ENCODE measurements at places on chromosomes 4 and X.
A peak's percentile ranks its signal among the peaks of the same experiment; 100 is the strongest.

- no peak for DNase-seq
Observed at GRCh38 chrX:118251271-118251670, 94.6 kb upstream of the WDR44 start.

DNA sequence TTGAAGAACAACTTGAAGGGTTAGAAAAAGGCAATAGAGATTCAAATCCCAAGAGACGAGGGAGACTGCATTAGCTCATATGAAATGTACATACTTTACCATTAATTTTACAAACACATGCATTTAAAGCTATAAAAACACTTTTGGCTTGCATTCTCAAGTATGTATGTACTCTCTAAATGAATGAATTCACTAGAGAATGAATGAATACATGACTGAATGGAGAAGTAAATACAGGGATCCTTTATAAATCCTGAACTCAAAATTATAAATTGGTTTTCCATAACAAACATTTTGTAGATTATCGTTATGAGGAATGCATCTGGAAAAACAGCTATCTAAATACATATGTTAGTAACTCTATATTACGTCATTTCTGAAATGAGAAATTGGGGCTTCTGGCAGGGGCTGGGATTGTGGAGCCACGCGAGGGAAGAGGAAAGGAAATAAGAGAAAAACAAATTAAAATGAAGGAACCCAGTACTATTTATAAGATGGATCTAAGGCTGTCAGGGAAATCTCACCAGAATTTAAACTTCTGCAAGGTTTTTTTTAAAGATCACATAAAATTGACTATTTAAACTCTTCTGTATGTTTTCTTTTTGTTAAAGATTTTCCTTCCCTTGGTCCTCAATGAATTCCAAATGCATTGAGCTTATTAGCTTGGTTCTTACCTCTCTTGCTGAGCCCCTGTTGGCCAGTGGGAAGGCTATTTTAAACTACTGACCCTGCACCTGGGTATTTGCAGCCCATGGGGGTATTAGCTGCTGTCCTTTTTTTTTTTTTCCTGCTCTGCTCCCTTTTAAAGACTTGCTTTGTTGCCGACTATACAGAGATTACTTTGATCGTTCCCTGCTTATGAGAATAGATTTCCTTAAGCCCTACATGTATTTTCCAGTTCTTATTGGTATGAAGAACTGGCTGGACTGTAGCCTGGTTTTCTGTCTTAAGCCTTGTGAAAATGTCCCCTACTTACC, 207.8 kb downstream of the ADGRL3 start:
- DNase-seq, result no peak

- no peak for DNase-seq
Observed at GRCh38 chr4:5385741-5386311, 322.5 kb downstream of the EVC2 start.

DNA sequence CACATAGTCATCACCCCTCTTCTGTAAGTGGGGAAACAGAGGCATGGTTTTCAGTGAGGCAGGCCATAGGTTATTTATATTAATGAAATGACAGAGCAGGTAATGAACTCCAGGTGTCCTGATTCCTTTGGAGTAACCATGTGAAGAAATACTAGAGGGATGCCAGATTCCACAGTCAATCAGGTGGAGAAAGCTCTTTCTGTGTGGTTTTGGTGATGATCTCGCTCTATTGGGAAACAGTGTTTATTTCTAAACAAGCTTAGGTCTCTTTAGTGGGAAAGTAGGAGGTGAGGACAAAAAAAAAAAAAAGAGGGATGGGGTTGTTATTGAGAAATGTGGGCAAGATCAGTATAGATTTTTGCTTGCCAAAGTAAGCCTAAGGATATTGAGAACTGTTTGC, 12.2 kb downstream of the DOCK11 start:
- no peak for DNase-seq

GRCh38 chrX:97159916-97160800, 276.4 kb downstream of the RPA4 start:
- no peak for DNase-seq

DNA sequence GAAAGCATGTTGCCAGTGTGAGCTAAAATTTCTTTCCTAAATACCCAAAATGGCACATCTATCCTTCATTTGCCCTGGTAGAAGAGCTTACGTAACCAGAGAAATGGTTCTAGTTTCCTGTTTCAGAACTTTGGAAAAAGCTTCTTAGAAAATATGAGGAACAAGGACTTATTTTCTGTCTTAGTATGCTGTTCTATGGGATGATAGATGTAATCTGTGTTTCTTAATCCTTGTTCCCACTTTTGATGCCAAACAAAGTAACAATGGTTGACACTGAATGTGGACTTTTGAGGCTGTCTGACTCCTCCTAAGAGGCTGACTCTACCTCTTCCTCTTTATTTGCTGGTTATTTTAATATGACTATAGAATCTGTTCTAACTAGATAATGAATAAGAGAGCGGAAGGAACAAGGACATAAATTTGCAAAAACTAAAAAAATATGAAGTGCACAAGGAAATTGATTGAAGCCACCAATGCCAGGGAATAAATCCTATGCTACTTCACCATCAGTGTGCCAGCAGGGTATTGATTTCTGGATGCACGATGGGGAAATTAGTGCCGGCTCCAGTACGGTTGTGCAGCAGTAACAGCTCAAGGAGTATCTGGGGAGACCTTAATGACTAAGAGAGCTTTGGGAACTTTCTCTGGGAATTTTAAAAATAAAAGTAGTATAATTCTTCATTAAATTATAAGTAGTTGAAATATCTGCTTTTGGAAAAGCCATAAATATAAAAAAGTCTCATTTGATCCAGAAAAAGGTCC, 39.4 kb upstream of the TET2 start:
- no peak for DNase-seq

- DNase-seq, result no peak
Observed at GRCh38 chr4:128720270-128720669, 89.2 kb upstream of the JADE1 start.

DNA sequence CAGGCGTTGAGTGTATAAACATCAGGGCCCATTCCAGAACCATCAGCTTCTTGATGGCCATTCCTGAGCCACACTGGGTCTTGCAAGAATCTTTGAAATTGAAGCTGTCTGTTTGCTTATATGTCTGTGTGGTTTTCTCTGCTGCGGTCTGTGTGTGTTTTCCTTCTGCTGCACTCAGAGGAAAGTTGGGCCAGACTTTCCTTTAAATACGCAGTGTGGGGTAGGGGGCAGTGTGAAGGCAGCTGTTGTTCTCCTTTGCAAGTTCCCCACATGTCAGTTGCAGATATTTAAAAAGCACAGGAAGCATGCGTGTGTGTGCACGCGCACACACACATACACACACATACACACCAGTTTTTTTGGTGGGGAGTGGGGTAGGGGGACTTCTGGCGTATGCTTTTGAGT, 32.1 kb downstream of the CCKAR start:
- DNase-seq, result no peak

- DNase-seq, result no peak
Observed at GRCh38 chr4:143743591-143743990, 43.1 kb upstream of the FREM3 start.

GRCh38 chrX:149982310-149982709, 44.0 kb upstream of the EOLA2 start:
- DNase-seq, result no peak

DNA sequence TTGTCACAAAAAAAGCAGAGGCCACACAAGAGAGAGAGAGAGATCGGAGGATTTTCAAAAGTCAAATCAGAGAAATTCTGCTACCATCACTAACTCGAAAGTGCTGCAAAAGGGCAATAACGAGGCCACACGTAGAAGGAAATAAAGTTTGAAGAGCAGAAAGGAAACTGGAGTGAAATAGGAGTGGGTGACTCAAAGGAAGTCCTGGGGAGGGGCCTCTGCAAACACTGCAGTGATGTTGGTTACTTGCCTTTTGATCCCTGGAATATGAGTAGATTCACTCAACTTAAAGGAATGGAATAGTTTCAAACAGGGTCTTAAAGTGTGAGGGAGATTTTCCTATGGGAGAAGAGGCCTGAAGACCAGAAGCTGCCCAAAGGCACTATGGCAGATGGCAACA, 663.4 kb upstream of the LCORL start:
- no peak for DNase-seq

DNA sequence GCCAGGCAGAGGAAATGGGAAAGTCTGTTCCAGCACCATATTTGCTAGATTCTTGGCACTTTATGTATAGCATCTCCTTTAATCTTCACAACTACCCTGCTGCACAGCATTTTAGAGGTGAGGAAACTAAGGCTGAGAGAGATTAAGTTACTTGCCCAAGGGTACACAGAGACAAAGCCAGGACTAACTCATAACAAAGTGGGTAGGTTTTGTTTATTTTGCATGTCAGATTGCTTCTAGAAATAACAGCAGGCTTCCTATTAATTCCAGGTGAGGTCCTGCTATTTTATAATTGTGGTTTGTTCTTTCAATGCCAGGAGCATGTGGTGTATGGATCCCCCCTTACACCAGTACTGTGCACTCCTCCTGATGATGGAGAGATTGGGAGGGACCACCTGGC, 15.0 kb downstream of the TCEANC start:
- no peak for DNase-seq

- no peak for DNase-seq
Observed at GRCh38 chr4:109327641-109328040, 25.2 kb upstream of the COL25A1 start.

DNA sequence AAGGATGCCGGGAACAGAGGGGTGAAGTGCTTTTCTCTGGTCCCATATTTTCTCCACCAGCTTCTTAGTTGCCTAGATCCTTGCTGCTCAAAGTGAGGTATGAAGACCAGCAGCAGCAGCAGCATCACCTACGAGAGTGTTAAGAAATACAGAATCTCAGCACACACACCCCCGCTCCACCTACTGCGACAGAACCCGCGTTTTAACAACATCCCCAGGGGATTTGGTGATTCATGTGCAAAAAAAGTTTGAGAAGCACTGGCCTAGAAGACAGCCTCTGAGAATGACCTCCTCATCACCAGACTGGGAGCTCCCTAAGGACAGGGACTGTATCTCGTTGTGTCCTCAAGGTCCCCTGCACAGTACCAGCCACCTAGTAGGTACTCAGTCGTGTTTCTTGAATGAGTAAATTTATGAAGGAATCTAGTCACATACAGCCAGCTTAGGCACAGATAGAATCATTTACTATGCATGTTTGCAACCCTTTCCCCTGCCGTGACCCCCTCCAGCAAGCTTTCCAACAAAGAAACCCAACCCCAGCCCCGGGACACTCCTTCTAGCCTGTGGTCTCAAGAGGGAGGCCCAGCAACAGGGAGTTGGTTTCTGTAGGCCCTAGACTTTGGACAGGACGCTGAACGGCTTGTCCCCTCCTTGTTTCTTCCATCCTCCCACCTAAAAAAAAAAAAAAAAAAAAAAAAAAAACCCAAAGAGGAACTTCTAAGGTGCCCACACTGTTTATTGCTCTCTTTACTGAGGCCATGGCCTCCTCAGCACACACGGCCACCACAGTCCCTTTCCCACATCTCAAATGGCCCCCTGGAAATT, 21.5 kb downstream of the RTL5 start:
- DNase-seq, result no peak

GRCh38 chr4:185682236-185682635, 129.8 kb downstream of the SORBS2 start:
- DNase-seq, result no peak

DNA sequence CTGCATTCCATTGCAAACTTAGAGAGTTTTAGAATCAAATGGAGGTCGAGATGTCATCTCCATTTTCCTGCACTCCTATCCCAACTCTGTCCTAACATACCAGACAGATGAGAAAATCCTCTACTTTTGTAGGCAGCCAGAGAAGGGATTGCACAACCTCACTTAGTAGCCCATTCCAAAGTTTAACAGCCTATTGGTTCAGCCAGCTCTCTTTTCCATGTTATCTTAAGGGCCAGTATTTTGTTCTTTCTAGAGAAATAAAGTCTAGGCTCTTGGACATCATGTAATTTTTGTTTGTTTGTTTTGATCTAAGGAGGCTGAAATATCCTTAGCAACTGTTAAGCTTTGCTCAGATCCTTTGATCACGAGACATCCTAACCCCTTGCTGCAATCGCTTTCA, 173.0 kb downstream of the COX18 start:
- DNase-seq, result no peak

- DNase-seq, result no peak
Observed at GRCh38 chr4:14337892-14338584, 664.2 kb upstream of the CPEB2 start.

GRCh38 chrX:111095974-111096895, at the start of gene PAK3:
TSS of gene PAK3 (plus strand) at chrX:111096191. CDS start at chrX:111123104, 26,913 bp downstream.
- DNase-seq, result peak; percentile 52

GRCh38 chr4:79850626-79851025, 222.4 kb downstream of the ANTXR2 start:
- no peak for DNase-seq

DNA sequence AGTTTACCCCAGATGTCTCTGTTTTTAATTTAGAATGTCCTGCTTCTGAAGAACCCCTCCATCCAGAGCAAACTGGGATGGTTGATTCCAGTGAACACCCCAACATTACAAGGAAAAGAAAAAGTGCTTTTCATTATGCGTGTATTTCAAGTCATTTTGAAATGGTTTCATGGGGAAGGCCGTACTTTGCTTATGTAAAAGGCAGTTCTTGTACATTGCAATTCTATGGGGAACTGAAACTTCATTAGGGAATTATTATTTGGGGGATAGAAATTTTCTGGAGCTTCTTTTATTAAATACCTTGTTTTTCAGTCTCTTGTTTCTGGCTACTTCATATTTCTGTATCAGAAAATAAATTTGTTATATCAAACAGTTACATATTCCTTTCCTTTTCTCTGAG, 96.9 kb upstream of the ZNF518B start:
- DNase-seq, result no peak

GRCh38 chr4:147547314-147548056, 66.6 kb downstream of the EDNRA start:
- no peak for DNase-seq

- DNase-seq, result no peak
Observed at GRCh38 chr4:1075225-1075624, 38.1 kb downstream of the RNF212 start.
